SJSA1 (cell line): ENCODE measurements at places on chromosomes 11 and 22. TPM values are rescaled to one million over a fixed set of nuclear protein-coding genes. Genes with fewer than 3 reads are reported as not detected.

DNA sequence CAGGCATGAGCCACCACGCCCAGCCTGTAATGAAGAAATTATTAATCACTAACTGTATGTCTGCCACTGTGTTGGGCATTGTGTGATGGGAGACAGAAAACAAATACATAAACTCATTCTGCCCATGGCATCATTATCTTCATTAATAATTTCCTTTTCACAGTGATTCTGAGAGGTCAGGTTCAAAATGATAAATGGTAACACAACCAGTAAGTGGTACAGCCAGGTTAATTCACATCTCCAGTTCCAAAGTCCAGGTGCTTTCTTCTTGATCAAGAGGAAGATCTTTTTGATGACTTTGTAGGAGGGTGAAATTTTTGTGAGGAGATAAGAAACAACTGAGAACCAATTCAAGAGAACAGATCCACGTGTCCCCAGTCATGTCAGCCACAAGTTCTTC lies 66.7 kb downstream of the PISD start:
- H3K36me3 ChIP-seq = no peaks in the 10 kb centered on the region
- H3K27me3 ChIP-seq = no peaks in the 10 kb centered on the region
- DNase-seq = no peak
- H3K4me1 ChIP-seq = no peaks in the 10 kb centered on the region
- no peak overlapping the region for H3K27ac ChIP-seq
- H3K4me3 ChIP-seq = no peak overlapping the region

GRCh38 chr11:22774716-22775115 lies 54.9 kb downstream of the SVIP start:
- no peak overlapping the region for H3K27ac ChIP-seq
- no peaks in the 10 kb centered on the region for H3K27me3 ChIP-seq
- DNase-seq = no peak
- no peaks in the 10 kb centered on the region for H3K4me1 ChIP-seq

SPTY2D1 gene
- 13.3 and 22.1 TPM in 2 replicates for total RNA-seq

FAM180B gene
- not detected in 2 replicates for total RNA-seq

DNA sequence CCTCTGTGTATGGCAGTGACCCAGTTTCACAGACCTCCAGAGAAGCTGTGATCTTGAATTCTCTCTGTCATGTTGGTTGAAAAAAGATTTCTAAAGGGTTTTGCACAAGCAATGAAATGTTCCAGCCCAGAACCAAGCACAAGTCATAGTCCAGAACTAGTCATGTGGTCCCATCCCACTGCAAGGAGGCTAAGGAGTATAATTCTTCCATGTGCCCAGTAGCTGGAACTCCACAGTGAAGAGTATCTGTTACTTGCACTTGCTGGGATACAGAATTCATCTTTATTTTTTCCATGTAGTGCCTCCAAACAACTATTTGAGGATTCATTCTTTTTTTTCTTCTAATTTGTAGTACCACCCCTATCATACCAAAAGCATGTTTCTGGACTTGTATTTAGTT lies 9.9 kb upstream of the MMP8 start:
- no peak overlapping the region for H3K27ac ChIP-seq
- no peak overlapping the region for H3K4me3 ChIP-seq
- H3K4me1 ChIP-seq = no peaks in the 10 kb centered on the region
- no peak for DNase-seq
- no peaks in the 10 kb centered on the region for H3K36me3 ChIP-seq

MYBPC3 gene
- total RNA-seq = not detected in 2 replicates

MRGPRE gene
- total RNA-seq = not detected in 2 replicates

DNA sequence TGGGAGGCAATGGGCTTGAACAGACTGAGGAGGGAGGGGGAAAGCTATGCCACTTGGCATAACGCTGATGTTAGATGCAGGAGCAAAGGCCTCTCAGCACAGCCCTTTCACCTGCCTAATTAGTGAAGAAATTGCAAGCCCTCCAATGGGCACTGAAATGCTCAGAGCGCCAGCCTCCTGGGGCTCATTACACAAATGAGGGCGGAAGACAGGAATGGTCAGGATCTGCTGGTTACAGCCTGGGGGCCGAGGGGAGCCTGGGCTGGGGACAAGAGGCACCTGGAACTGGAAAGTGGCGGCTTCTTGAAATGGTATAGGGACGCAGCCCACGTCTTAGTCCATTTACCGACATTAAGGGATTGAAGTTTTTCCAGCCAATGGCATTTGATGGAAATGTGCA lies 50.2 kb upstream of the PLET1 start:
- no peak overlapping the region for H3K27ac ChIP-seq
- no peaks in the 10 kb centered on the region for H3K36me3 ChIP-seq
- no peak overlapping the region for H3K4me3 ChIP-seq
- no peaks in the 10 kb centered on the region for H3K27me3 ChIP-seq
- no peak for DNase-seq

OPCML gene
- total RNA-seq = 0.19 and 0.58 TPM in 2 replicates

- H3K27ac ChIP-seq = no peak overlapping the region
- H3K36me3 ChIP-seq = no peaks in the 10 kb centered on the region
- no peak overlapping the region for H3K4me3 ChIP-seq
- DNase-seq = no peak
Measured at GRCh38 chr11:124749912-124750311, 2.1 kb downstream of the VSIG2 start.

- no peak for DNase-seq
- H3K36me3 ChIP-seq = no peaks in the 10 kb centered on the region
- H3K27ac ChIP-seq = no peak overlapping the region
- no peaks in the 10 kb centered on the region; the same call in 1 of the 2 replicates for H3K27me3 ChIP-seq
Measured at GRCh38 chr11:62370743-62371440, 33.6 kb downstream of the ASRGL1 start.

DNA sequence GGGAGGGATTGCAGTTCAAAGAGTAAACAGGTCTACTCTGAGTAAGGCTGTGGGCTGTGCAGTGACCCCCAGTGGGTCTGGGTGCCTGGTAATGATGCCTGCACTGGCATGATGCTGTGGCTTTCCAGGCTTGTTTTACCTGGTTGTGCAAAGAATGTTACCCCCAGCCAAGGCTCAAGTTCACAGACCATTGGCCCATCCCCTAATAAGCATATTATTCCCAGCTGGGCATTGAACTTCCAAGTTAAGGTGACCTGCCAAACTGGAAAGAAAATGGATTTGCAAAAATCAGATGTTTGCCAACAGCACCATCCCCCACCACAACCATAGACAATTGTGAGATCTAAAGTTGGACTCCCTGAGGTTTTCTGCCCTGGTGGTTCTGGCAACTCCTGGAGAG lies 7.9 kb upstream of the EHF start:
- no peaks in the 10 kb centered on the region for H3K4me1 ChIP-seq
- DNase-seq = no peak
- H3K27ac ChIP-seq = no peak overlapping the region
- H3K36me3 ChIP-seq = no peaks in the 10 kb centered on the region
- no peak overlapping the region for H3K4me3 ChIP-seq

DNA sequence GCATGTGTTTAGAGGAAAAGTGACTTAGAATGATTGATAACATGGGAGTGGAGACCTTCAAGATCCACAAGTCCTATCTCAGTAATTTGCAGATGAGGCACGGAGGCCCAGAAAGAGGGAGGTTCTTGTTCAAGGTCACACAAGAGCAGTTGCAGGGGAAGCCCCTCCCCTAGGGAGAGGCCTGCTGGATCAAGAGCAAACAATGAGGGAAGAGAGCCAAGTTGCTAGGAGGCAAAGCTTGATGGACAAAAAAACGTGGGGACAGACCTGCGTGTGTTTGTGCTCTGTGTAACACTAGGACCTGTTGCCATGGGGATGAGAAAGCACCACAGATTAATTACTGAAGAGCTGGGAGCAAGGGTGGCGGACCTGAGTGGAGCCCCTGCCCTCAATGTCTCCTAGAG lies 6.4 kb upstream of the MFRP start:
- H3K27ac ChIP-seq = no peak overlapping the region
- no peak overlapping the region for H3K4me3 ChIP-seq
- H3K27me3 ChIP-seq = no peaks in the 10 kb centered on the region
- H3K36me3 ChIP-seq = no peaks in the 10 kb centered on the region
- no peaks in the 10 kb centered on the region for H3K4me1 ChIP-seq

ADAMTS15 gene
- total RNA-seq = 1.2 and 1.3 TPM in 2 replicates

DNA sequence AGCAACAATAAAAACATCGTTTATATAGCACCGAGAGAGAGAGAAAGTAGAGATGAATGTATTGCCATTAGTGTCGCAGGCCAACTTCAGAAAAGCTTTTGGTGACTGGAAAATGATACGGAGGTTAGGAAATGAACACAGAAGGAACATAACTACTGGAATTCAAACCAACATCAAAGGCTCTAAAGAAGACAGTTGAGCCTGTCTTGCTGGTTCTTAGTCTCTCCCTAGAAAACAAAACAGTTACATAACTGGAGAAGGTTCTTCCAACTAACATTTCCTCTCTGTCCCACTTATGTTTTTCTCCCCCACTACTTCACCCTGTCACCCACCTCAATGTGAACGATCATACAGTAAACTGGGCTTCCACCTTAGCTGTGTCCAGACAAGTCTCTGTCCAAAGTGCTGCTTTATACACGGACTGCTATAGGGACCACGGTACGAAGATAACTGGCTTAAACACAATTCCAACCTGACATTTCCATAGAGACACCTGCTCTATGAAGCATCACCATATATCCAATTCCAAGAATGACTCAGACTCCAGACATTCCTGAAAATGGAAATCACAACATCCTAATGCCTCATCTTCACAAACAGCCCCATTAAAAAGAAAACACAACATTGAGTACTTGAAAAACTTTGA lies 85.2 kb upstream of the ARHGAP32 start:
- no peaks in the 10 kb centered on the region for H3K36me3 ChIP-seq
- no peaks in the 10 kb centered on the region for H3K27me3 ChIP-seq
- no peak for DNase-seq
- no peak overlapping the region for H3K4me3 ChIP-seq

- H3K27ac ChIP-seq = no peak overlapping the region
- H3K4me3 ChIP-seq = no peak overlapping the region
- peaks cover 13% of the 10 kb centered on the region; the same call in 1 of the 2 replicates for H3K4me1 ChIP-seq
- no peaks in the 10 kb centered on the region for H3K36me3 ChIP-seq
- DNase-seq = no peak
Measured at GRCh38 chr22:46465345-46465720, 72.1 kb downstream of the CELSR1 start.

GRCh38 chr11:123377355-123377754 lies 52.7 kb upstream of the GRAMD1B start:
- no peak overlapping the region for H3K27ac ChIP-seq
- no peaks in the 10 kb centered on the region for H3K27me3 ChIP-seq
- H3K36me3 ChIP-seq = no peaks in the 10 kb centered on the region
- no peak overlapping the region for H3K4me3 ChIP-seq

DNA sequence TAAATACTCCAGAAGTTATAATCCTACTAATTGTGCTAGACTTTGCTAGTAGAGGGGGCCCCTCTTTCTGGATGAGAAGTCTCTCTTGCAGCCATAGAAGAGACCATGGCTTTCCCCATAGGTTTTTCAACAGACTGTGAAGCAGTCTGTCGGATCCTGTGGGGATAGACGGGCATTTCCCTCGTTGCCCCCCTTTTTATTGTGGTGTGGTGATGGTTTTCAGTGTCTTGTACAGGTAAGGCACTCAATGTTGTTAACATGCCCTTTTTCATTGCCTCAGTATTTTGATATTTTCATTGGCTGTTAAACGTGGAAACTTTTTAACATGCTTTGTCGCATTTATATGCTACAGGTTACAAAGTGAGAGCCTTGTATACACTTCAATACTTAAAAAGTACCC lies 16.4 kb upstream of the GAS2L1 start:
- H3K4me3 ChIP-seq = no peak overlapping the region
- no peak for DNase-seq
- H3K27ac ChIP-seq = no peak overlapping the region
- H3K36me3 ChIP-seq = peaks cover 99% of the 10 kb centered on the region
- no peaks in the 10 kb centered on the region for H3K4me1 ChIP-seq
